ENCODE measurements at places on chromosomes 2 and 18.

- no peaks in the 10 kb centered on the region for H3K27me3 ChIP-seq
- no peaks in the 10 kb centered on the region for H3K4me1 ChIP-seq
- no peak overlapping the region for H3K4me3 ChIP-seq
- no peaks in the 10 kb centered on the region for H3K36me3 ChIP-seq
- no peak for DNase-seq
These were observed 78.5 kb upstream of the GLS start for GRCh38 chr2:190802129-190802528.

DNA sequence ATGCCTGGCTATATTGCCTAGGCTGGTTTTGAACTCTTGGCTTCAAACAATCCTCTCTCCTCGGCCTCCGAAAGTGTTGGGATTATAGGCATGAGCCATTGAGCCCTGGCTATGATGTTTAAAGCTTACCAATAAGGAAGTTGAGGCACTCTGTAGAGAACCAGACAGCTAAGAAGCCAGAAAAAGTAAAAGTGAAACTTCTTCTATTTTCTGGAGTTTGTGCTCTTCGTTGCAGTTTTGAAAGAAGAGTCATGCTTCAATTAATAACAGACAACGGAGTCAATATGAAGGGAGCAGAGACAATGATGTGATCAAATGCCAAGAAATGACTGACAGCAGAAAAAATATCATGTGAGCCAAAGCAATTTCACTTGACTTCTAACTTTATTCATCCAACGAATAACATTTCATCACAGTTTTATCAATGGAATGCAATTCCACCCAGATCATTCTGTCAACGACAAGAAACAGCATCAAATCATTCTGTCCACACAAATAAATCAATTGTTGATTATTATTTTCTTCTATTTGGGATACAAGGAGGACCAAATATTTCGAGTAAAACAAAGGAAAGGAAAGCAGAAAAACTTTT is 175.5 kb upstream of the CELF4 start:
- no peaks in the 10 kb centered on the region for H3K36me3 ChIP-seq
- H3K4me1 ChIP-seq, result no peaks in the 10 kb centered on the region
- DNase-seq, result no peak
- H3K4me3 ChIP-seq, result no peak overlapping the region

- no peak overlapping the region for H3K27ac ChIP-seq
- H3K36me3 ChIP-seq, result no peaks in the 10 kb centered on the region
- H3K4me3 ChIP-seq, result no peak overlapping the region
- no peak for DNase-seq
These were observed 10.2 kb downstream of the ADRA2B start for GRCh38 chr2:96105994-96106715.

- H3K36me3 ChIP-seq, result no peaks in the 10 kb centered on the region
- no peak overlapping the region for H3K27ac ChIP-seq
- H3K27me3 ChIP-seq, result no peaks in the 10 kb centered on the region
These were observed 112.3 kb upstream of the CHAC2 start for GRCh38 chr2:53655256-53655655.

DNA sequence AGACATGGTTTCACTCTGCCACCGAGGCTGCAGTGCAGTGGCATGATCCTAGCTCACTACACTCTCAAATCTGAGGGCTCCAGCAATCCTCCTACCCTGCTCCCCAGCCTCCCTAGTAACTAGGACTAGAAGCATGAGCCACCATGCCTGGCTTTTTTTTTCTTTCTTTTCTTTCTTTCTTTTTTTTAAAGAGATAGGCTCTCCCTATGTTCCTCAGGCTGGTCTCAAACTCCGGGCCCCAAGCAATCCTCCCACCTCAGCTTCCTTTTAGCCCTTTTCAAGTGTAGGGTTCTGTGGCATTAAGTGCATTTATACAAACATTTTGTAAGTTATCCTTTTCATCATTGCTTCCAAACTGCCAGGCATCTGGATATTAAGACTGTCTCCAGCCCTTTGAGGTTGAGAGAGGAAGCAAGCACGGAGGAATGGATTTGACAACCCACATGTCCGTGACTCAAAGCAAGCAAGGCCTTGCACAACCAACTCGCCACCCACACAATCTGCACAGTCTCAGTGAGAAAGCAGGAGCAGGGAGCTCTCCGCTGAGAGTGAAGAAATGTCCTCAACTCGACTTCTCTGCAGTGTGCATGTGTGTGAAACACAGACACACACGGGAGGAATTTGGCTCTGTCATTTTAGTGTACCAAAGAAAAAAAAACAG is 65.6 kb downstream of the ATP8B1 start:
- H3K27ac ChIP-seq, result peak overlapping the region; percentile 34
- peaks cover 12% of the 10 kb centered on the region for H3K36me3 ChIP-seq
- H3K4me3 ChIP-seq, result no peak overlapping the region
- peaks cover 4% of the 10 kb centered on the region for H3K4me1 ChIP-seq
- H3K27me3 ChIP-seq, result no peaks in the 10 kb centered on the region

DNA sequence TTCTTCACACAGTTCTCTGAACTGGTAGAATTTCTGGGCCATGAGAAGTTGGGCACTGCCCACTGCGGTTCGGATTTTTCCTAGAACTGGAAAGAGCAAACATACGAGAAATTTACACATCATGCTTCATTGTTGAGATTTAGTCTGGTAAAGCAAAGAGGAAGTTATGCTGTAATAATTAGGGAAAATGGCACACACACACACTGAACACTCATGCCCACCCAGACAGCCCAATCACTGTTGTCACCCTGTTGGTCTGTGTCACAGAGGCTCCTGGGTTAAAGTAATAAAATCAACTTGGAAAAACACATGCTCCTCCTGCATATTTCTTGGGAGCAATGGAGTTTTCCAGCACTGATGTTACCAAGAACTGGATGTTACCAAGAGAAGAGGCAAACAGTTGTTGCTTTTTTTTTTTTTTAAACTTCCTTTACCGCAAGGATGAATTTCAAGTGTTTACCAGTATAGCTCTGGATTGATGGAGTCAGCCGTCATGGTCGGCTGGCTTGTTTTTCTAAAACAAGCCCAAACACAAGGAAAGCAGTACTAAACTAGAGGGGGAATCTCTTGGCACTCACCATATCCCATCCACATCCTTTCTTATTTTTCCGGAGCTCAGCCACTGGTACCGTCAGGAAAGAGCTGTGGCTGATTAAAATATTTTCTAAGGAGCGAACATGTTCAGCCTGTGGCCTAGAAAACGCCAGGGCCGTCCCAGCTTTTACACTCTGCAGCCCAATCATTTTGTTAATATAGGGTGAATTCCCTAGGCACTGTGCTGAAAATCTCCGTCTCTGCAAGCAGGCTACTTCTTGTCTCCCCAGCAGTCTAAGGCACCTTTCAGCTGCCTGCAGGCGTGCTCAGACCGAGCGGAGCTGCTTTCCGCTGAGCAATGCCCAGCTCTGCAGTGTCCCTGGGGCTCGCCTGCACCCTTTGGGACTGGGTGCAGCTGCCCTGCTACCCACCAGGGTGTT is 58.9 kb downstream of the TGIF1 start:
- H3K4me1 ChIP-seq, result peaks cover 1% of the 10 kb centered on the region
- H3K27ac ChIP-seq, result peak overlapping the region; percentile 25
- peak; percentile 32 for DNase-seq
- no peaks in the 10 kb centered on the region for H3K27me3 ChIP-seq
- H3K36me3 ChIP-seq, result no peaks in the 10 kb centered on the region

DNA sequence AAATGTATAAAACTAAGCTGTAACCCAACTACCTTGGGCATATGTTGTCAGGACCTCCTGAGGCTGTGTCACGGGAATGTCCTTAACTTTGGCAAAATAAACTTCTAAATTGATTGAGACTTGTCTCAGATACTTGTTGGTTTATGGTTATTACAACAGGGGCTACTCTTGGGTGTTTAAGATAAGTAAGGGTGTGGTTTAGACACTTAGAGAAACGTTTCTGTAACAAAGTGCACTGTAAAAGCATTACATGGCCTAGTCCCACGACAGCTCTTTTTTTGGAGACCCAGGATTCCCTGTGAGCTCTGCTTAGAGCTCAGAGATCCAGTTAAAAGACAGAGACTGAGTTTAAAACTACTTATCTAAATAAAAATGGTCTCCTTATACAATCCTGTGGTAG is 32.3 kb upstream of the LIPG start:
- no peaks in the 10 kb centered on the region for H3K4me1 ChIP-seq
- DNase-seq, result no peak
- H3K27me3 ChIP-seq, result no peaks in the 10 kb centered on the region
- no peak overlapping the region for H3K27ac ChIP-seq

DNA sequence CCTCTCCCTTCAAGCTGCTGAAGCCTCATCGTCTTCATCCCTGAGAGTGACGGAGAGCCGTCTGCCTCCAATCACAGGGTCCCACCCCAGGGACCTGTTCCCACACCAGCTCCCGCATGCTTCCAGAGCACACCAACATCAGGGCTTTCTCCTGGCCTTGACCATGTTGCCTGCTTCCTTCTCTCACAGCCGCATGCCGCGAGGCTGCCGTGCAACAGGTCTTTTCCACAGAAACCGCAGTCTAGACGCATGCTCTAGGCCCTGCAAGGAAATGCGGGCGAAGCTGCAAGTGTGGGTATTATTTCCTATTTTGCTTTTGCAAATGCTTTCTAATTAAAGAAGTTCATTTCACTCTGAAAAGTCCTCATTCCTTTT is 277.8 kb downstream of the EIPR1 start:
- H3K27me3 ChIP-seq, result peaks cover 5% of the 10 kb centered on the region
- DNase-seq, result no peak
- H3K4me1 ChIP-seq, result no peaks in the 10 kb centered on the region
- H3K36me3 ChIP-seq, result no peaks in the 10 kb centered on the region
- no peak overlapping the region for H3K27ac ChIP-seq

DNA sequence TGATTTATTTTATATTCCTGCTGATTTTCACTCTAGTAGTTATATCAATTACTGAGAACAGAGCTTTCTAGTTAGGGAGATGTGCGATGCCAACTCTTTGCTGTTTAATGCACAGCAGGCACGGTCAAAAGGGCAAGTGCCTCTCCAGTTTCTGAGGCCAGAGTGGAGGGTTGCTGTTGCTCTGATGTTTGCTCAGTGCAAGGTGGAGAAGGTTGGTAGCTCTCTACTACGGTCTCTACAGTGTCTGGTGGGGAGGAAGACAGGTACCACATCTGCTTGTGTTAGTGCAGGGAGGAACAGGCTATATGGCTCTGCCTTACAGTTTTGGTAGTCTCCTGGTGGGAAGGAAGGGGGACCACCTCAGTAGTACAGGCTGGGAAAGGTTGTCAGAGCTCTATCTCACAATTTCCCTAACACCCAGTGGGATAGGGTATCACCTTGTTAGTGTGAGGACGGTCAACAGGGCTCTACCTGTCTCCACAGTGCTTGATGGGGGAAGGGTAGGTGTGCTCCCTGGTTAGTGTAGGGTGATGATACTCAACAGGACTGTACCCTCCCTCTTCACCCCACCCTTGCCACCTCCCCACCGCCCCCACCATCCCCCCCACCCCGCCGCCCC is 85.9 kb downstream of the FANCL start:
- DNase-seq, result no peak
- no peaks in the 10 kb centered on the region for H3K4me1 ChIP-seq
- peaks cover 41% of the 10 kb centered on the region for H3K36me3 ChIP-seq
- H3K27ac ChIP-seq, result no peak overlapping the region

DNA sequence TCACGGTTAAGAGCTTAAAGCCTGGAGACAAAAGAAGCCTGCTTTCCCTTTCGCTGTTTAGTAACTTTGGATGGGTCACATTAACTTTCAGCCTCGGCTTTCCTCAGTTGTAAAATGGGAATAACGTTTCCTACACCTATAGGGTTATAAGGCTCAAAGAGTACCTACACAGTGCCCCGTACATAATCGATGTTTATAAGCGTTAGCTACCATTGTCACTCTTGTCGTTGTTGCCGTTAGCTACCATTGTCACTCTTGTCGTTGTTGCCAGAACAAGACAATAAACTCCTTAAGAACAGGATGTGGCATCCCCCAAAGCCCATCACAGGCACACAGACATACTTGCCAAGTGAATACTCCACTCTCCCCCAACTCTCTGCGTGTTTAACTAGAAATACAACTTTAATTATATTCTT is 901 bp upstream of the MFSD6 start:
- H3K36me3 ChIP-seq, result no peaks in the 10 kb centered on the region
- H3K4me1 ChIP-seq, result peaks cover 5% of the 10 kb centered on the region
- no peaks in the 10 kb centered on the region for H3K27me3 ChIP-seq
- DNase-seq, result no peak

- DNase-seq, result no peak
- no peaks in the 10 kb centered on the region for H3K27me3 ChIP-seq
- no peak overlapping the region for H3K27ac ChIP-seq
These were observed 202.6 kb downstream of the HDAC4 start for GRCh38 chr2:239198221-239198620.

DNA sequence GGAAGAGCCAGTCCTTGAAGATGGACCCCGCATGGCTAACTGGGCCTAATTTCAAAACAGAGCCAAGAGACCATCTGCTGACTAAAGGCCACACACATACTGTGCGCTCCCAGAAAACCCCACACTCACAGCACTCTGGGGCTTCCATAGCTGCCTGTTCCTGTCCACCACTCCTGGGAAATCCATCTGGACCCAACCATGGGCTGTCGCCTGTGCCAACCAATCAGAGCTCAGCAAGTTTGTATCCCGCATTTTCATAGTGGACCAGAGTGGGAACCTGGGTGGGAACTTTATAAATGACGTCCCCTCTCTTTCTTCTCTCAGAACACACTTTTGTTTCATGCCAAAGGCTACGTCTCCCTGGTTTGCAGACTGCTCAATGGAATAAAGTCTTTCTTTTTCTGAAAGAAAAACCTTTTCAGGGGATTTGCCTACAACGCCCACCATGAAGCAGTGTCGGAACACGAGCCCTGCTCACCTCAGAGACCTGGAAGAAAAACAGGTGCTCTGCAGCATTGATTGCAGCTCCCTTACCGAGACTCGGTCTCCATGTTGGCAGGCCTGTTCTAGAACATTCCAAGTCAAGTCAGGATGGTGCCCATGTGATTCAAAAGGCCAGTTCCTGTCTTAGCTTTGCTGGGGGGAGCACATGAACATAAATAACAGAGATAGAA is 137.2 kb upstream of the GPC1 start:
- no peaks in the 10 kb centered on the region for H3K36me3 ChIP-seq
- no peaks in the 10 kb centered on the region for H3K4me1 ChIP-seq
- no peak overlapping the region for H3K4me3 ChIP-seq
- peaks cover 57% of the 10 kb centered on the region for H3K27me3 ChIP-seq
